ENCODE measurements at places on chromosomes 1 and 21.

DNA sequence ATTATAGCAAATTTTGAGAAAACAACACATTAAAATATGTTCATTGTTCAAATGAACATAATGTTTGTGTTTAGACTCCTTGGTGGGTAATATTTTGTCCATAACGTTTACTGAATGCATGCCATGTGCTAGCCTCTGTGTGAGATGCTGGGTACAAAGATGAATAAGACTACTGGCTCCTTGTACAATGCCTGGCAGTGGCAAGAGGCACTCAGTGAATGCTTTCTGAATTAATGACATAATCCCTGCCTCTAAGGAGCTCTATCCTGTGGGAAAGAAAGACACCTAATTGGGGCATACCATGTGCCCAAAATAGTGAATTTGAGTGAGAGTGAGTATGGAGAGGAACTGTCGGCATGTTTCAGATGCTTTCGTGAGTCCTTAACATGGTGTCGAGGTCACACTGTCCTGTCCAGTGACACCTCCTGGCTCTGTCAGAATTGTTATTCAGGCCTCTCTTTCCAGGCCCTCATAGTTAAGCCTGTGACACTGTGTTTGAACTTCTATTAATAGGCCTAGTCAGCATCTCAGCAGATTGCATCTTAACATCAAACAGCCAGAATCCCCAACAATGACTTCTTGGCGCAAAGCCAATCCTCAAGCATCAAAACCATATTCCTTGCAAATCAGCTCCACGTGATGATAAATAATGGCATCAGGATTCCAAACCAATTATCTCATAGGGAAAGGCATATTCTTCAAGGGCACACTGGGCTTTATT is 32.8 kb upstream of the S1PR1 start:
- peak; percentile 30 for DNase-seq

DNA sequence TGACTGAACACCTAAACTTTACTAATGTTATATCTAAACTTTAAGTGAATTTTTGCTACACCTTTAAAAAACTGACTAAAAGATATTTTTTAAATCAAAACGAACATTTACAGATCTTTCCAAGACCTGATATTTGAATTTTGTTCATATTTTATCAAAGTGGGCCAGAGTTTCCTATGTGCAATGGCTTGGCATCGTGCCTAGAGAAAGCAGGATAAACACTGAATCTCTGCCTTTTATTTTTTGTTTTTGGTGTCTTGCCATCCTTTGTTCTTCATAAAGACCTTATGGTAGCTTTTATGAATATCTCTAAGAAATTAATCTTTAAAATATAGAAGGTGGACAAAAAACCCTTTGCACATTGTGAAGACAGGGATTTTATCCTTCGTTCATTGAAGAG is 25.8 kb upstream of the VPS26C start:
- DNase-seq, result no peak

DNA sequence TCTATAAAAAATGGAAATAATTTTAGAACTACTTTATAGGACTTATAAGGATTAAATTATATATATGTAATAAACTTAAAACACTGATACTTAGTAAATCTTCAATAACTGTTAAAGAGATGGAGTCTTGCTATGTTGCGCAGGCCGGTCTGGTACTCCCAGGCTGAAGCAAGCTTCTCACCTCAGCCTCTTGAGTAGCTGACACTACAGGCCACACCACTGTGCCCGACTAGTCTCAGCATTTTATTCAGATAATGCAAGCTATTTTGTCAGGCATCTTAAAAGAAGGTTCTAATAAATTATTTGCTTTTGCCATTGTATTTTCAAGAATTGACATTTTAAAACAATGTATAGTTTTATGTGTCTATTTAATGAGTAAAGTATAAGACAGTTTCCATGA is 20.8 kb downstream of the CNST start:
- no peak for DNase-seq

DNA sequence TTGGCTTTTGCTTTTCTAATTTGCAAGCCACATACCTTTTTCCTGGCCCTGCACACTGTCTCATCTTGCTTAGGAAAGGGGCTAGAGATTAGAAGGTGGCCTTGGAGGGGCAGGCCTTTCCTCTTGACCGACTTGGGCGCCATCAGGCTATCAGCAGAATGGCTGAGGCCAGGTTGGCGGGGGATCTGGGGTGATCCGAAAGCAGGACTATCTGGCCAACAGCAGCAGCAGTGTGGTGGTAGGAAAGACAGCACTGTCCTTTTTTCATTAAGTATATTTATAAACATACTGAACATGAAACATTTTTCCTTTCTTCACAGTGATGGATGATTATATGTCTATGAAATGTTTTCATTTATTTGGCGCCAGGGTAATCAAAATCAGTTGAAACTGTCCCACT is 23.5 kb upstream of the RUNX1 start:
- no peak for DNase-seq

DNA sequence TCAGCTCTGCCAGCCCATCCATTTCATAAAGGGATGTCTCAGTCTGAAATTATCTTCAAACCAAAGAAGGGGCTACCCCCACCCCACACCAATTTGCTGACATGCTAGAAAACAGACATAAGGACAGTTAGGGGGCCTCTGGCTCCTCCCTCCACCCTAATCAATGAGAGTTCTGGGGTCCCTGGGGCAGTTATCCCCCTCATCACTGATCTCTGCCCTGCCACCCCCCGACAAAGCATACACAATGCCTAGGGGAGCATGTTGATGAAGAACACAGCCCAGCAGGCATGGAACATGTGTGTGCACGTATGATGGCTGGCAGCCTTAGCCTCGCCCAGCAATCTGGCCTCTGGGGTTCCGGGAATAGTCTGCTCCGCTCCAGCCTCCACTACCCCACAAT is 58.9 kb downstream of the RHBG start:
- DNase-seq, result no peak

GRCh38 chr1:218895064-218895587 is 278.6 kb upstream of the LYPLAL1 start:
- no peak for DNase-seq

GRCh38 chr1:204410688-204411450 is 748 bp downstream of the PPP1R15B start:
- DNase-seq, result no peak

GRCh38 chr1:148263906-148264255 is 111.8 kb upstream of the NBPF11 start:
- no peak for DNase-seq

DNA sequence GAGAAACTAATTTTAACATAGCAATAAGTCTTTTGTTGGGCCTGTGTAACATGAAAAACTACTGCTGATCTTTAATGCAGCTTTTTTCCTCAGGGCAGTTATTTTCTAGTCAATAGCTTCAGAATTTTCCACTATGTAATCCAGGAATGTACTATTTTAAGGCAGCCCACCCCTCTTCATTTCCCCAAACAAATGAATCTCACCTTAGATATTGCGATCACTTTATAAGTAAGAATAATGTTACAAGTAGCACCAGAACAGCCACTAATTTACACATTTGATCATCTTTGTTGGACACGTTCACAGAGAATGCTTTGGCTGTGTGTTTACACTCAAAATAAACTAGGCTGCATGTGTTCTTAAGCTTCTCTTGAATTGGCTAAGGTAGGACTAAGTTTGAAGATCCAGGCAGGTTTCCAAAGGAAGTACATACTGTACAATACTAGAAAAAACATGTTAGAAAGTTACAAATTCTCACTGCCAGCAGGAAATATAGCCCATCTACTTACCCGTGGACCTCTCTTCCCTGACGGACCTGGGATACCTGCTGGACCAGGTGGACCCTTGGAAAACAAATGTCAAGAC is 41.7 kb downstream of the COL24A1 start:
- DNase-seq, result no peak

DNA sequence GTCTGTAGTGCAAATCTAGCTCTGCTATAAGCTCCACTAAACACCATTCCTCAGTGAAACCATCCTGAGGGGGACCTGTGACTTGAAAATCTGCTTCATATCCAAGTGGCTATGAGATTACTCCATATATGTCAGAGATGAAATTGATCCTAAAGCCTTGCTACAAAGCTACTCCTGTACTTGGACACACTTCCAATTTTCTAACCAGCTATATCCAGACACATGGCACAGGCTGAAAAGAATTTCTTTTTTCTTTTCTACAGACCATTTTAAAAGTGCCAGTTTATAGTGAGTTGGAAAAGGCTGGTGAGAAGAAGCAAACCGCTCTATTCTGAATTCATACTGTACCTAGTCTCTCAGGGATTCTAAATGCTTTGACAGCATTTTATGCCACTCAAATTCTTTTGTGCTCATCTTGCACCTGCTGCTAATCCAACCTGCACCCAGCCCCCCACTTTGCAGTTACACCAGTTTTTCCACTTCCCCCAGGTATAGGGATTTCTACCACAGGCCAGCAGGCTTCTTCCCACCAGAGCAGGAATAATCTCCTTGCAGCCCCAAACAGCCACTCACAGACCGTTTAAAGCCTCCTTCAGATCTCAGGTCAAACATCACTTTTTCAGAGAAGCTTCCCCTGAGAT is 112.5 kb downstream of the RERE start:
- no peak for DNase-seq

DNA sequence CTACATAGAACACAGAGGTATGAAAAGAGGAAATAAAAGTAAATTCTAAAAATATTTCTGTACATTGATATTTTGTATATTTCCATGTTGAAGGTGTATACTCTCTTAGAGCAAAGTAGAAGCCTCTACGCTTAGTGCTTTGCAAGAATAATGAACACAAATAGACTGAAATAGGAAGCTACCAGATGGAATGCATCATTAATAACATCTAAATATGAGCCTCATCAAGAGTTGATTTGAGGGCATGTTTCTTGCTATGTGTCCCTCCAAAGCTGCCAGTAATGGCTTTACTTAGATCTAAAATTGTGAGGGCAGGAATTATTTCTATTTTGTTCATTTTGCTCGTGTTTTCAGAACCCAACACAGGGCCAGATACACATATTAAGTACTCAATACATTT is 94.4 kb downstream of the KCNT2 start:
- no peak for DNase-seq

GRCh38 chr1:218377143-218377660 is 32.1 kb downstream of the TGFB2 start:
- DNase-seq, result peak; percentile 89

DNA sequence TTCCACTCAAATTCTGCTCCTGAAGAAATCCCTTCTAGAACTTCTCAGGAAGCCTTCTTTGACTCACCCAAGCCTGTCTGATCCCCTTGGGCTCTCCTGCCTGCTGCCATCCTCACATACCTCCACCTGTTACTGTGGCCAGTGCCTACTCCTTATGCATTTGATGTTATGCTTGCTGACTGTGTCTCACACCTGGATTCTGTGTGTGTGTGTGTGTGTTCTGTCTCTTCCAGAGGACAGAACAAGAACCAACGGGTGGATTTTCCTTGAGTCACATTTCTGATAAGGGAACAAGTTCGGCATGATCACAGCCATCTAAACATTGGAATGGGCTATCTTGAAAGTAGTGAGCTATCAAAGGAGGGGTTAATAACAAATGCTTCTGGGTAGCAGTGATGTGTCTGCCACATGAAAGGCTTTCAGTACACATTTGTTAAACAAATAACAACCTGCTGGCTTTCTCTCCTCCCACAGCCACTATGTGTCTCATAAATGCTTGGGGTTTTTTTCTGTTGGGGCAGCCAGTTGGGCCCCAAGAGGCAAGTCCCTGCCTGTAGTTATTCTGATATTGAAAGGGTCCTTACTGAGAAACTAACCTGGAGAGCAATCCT is 8.9 kb upstream of the GPR37L1 start:
- DNase-seq, result no peak

- DNase-seq, result no peak
Observed at GRCh38 chr1:219985169-219985568, 56.8 kb upstream of the SLC30A10 start.

GRCh38 chr1:183830389-183830788 is 25.5 kb downstream of the RGL1 start:
- no peak for DNase-seq

GRCh38 chr1:111515291-111516004 is 12.0 kb upstream of the ADORA3 start:
- no peak for DNase-seq

- DNase-seq, result peak; percentile 84
Observed at GRCh38 chr21:28805885-28806284, 186.8 kb downstream of the LTN1 start.

Measured in AG09319 (cell line).